Activated CD4-positive, alpha-beta T cell treated with anti-CD3 and anti-CD28 coated beads, Interleukin-2, amount 10 ng/mL, durations not matched to agents 24 days and 14 days (primary cell): ENCODE measurements at places on chromosomes 4 and X. TPM values are rescaled to one million over a fixed set of nuclear protein-coding genes. Genes with fewer than 3 reads are reported as not detected.

Gene CPXCR1
- total RNA-seq, result not detected in 2 replicates

Gene SPATA18
- total RNA-seq, result 0.07 TPM in 1 of 2 replicates, not detected in the other

Gene GAB3
- 3.5 and 3.6 TPM in 2 replicates for total RNA-seq

Gene TRAM1L1
- not detected in 2 replicates for total RNA-seq

Gene SPANXN4
- total RNA-seq, result not detected in 2 replicates

Gene AMTN
- not detected in 2 replicates for total RNA-seq

Gene EVC
- total RNA-seq, result 1.8 and 1.9 TPM in 2 replicates

- H3K36me3 ChIP-seq, result no peaks in the 10 kb centered on the region
- no peaks in the 10 kb centered on the region for H3K4me1 ChIP-seq
- peaks cover 4% of the 10 kb centered on the region for H3K27me3 ChIP-seq
- H3K27ac ChIP-seq, result no peak overlapping the region
- no peak for DNase-seq
Measured at GRCh38 chr4:8050555-8051206, 107.9 kb downstream of the ABLIM2 start.

GRCh38 chr4:85953651-85954018 lies 406.2 kb downstream of the MAPK10 start:
- no peak overlapping the region for H3K4me3 ChIP-seq
- no peaks in the 10 kb centered on the region for H3K27me3 ChIP-seq
- no peak for DNase-seq
- H3K36me3 ChIP-seq, result no peaks in the 10 kb centered on the region
- H3K27ac ChIP-seq, result no peak overlapping the region
- no peaks in the 10 kb centered on the region for H3K4me1 ChIP-seq

GRCh38 chrX:13046141-13046855 lies 1.9 kb upstream of the FAM9C start:
- H3K4me1 ChIP-seq, result peaks cover 25% of the 10 kb centered on the region
- H3K27ac ChIP-seq, result no peak overlapping the region
- H3K4me3 ChIP-seq, result no peak overlapping the region
- peak; percentile 3 for DNase-seq
- peaks cover 4% of the 10 kb centered on the region for H3K36me3 ChIP-seq

GRCh38 chr4:176277162-176277904 lies 8.3 kb upstream of the ASB5 start:
- H3K4me3 ChIP-seq, result no peak overlapping the region
- H3K36me3 ChIP-seq, result no peaks in the 10 kb centered on the region
- H3K27ac ChIP-seq, result no peak overlapping the region

GRCh38 chr4:87081826-87082225 lies 138.6 kb downstream of the KLHL8 start:
- DNase-seq, result no peak
- H3K36me3 ChIP-seq, result peaks cover 29% of the 10 kb centered on the region
- H3K27me3 ChIP-seq, result no peaks in the 10 kb centered on the region
- H3K27ac ChIP-seq, result no peak overlapping the region
- no peak overlapping the region for H3K4me3 ChIP-seq
- peaks cover 19% of the 10 kb centered on the region for H3K4me1 ChIP-seq

- H3K4me3 ChIP-seq, result no peak overlapping the region
- no peak for DNase-seq
- H3K27me3 ChIP-seq, result no peaks in the 10 kb centered on the region
- peaks cover 25% of the 10 kb centered on the region for H3K36me3 ChIP-seq
Measured at GRCh38 chrX:110012818-110013485, 10.0 kb downstream of the TMEM164 start.

DNA sequence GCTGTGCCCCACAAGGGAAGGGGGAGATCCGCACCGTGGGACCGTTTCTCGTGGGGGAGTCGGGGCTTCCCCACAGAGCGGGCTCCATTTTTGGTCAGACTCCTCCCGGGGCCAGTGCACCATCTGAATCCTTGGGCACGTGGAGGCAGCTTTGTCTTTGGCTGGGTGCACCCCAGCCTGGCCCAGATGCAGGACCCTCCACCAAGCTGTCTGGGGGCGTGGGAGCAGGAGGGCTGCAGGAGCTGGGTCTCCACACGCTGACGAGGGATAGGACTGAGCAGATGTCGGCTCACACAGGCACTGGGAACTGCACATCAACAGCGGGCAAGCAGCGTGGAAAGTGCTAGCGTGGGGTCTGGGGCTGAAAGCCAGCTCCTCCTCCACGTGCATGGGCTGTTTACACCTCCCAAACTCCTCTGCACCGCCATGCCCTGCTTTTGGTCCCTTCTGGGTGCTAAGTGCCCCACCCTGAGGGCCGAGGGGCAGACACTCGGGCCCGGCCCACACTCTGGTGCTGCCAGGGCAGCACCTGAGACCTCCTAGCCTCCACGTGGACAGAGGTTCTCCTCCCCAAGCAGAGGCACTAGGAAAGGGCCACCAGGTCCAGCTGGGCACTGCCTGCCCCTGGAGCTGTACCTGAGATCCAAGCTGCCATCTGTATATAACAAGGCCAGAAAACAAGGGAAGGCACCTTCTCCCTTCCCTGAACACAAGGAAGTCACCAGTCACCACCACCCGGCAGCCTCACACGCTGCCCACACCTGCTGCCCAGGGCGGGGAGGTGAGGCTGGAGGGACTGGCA lies 13.8 kb downstream of the DGKQ start:
- H3K4me3 ChIP-seq, result no peak overlapping the region
- peaks cover 7% of the 10 kb centered on the region for H3K36me3 ChIP-seq
- H3K27ac ChIP-seq, result no peak overlapping the region
- no peak for DNase-seq
